ENCODE measurements at places on chromosomes 12 and 14. TPM values are rescaled to one million over a fixed set of nuclear protein-coding genes. Genes with fewer than 3 reads are reported as not detected.

DNA sequence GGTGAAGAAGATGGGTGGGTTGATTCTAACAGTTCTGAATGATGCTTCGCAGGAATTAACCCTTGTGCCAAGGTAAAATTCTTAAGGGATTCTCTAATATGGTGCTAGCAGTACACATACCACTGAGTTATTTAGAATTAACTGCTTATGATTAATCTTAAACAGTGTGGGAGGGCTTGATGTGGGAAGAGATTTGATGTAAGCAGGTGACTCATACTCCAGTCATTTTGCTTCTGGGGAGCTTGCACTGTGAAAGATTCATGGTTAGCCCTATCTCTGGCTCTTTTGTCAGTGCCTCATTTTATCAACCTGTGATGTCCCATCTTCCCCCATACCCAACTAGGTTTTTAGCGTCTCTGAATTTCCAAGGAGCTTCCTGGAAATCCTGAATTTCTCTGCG is 83.8 kb downstream of the NRXN3 start:
- DNase-seq: no peak

DNA sequence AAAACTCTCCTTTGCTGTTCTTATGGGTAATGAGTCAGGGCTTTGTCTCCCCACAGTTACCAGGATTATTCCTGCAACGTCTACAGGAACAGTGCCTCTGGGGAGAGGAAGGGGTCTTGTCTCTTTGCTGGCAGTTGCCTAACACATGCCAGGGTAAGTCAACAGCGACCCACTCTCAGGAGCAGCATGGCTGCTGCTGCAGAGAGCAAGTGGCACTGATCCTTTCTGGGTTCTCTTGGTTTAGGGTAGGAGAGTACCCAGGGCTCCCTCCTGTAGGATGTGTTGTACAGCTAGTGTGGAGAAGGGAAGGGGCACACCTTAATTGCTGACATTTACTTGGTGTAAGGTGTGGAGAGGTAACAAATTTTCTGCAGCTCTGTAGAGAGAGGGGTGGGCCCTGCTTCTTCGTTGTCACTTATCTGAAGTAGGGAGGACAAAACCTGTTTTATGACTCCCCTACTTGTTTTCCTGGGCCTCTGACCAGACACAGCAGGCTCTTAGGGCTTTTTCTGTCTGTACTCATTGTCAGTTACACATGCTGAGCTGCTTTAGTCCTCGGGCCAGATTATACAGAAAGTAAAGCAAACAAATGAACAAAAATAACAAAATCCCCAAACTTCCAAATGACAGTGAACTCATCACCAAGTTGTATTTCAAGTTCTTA is 168.2 kb downstream of the ACSS3 start:
- no peak for DNase-seq

DNA sequence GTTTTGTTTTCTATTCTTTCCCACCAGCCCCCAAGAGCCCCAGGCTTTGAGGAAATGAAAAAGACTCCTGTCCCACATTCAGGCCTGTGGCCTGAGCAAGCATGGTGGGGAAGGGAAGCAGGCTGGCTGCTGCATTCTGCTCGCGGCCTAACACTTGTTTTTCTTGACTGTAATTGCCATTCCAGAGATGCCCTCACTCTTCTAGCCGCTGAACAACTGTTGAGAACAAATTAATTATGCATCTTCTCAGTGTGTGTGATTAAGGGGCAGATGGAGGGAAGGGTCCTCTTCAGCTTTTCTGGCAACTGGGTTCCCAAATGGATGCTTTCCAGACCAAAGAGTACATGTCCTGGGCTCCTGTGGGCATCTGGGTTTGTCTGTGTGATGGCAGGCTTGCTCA is 43.3 kb downstream of the ADCK1 start:
- DNase-seq: no peak

DNA sequence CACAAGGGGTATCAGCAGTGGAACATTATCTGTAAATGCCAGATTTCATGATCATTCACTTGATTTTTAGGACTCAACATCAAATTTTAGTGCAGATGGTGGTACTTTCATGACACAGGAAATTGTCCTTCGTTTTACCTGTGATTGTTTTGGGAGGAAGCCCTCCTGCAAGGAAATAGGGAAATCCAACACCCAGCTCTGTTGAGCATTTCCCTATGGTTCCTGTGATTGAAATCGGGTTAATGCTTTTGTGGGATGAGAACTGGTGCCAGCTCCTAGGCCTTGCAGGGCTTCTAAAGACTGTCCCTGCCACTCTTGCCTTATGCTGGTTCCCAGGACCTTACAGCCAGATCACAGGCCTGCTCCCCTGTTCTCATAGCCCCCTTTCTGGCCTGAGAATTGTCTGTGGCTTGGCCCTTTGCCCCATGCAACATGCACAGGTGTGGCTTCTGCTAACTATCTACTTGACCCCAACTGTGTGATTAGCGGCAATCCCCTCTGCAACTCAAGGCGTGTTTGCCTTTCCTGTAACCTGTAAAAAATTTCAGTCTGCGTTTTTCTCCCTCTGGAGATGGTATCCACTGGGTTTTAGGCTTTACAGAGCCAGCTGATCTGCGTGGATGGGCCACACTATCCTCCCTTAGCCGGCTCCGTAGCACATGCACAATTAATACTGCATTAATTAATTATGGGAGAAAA is 112.5 kb downstream of the ETV6 start:
- no peak for DNase-seq

Gene KRT71
- not detected for total RNA-seq
